ENCODE measurements at places on chromosomes 1 and 21. TPM values are rescaled to one million over a fixed set of nuclear protein-coding genes. Genes with fewer than 3 reads are reported as not detected.

Gene ITGB2
- total RNA-seq: 0.61 TPM

Gene STIL
- 8.8 TPM for total RNA-seq

GRCh38 chr1:201020721-201021629 lies 2.5 kb downstream of the KIF21B start:
- no peak for DNase-seq

DNA sequence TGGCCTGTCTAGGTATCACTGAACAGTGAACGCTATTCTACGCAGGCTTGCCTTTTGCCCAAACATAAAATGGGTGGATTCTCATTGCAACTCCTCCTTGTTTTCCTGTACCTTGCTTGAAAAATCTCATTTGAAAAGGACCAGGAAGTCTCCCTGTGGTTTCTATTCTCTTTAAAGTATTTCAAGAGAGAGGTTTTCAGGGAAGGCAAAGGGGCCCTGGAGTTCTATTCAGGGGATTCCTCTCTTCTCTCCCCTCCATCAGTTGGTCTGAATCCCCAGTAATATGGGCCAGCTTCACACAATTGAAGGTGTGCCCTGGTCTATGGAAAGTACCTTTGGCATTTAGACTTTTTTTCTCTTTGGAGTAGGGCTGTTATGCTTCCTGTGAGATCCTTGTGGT lies 311.3 kb downstream of the RGS7 start:
- no peak for DNase-seq

Gene DYNLT4
- total RNA-seq: 0.50 TPM

DNA sequence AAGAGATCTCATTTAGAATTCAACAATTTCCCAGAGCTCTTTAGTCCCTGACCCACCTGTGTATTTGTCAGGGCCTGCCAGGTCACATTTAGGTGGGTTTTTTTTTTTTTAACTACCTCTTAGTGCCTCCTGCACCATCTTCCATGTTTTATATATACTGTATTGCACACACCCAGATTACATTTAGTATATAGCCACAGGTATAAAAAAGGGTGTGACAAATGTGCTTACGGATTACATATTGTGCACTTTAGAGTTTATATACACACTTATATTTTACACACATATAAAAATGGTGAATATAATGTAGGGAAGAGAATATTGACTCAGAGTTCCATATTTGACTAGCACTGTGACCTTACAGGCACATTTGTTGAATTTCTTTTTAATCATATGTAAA lies 17.4 kb upstream of the LRIG2 start:
- DNase-seq: no peak

- no peak for DNase-seq
Measured at GRCh38 chr1:206679738-206680211, 4.9 kb upstream of the MAPKAPK2 start.

GRCh38 chr1:2229037-2229864 lies 1.1 kb downstream of the SKI start:
- peak; percentile 44 for DNase-seq

- DNase-seq: no peak
Measured at GRCh38 chr1:10721381-10722321, 74.8 kb downstream of the CASZ1 start.

- DNase-seq: no peak
Measured at GRCh38 chr1:160362168-160362957, 4.5 kb upstream of the NHLH1 start.

Gene KRTAP19-4
- total RNA-seq: not detected
